ENCODE measurements at places on chromosomes 13 and 19. TPM values are rescaled to one million over a fixed set of nuclear protein-coding genes. Genes with fewer than 3 reads are reported as not detected.

DNA sequence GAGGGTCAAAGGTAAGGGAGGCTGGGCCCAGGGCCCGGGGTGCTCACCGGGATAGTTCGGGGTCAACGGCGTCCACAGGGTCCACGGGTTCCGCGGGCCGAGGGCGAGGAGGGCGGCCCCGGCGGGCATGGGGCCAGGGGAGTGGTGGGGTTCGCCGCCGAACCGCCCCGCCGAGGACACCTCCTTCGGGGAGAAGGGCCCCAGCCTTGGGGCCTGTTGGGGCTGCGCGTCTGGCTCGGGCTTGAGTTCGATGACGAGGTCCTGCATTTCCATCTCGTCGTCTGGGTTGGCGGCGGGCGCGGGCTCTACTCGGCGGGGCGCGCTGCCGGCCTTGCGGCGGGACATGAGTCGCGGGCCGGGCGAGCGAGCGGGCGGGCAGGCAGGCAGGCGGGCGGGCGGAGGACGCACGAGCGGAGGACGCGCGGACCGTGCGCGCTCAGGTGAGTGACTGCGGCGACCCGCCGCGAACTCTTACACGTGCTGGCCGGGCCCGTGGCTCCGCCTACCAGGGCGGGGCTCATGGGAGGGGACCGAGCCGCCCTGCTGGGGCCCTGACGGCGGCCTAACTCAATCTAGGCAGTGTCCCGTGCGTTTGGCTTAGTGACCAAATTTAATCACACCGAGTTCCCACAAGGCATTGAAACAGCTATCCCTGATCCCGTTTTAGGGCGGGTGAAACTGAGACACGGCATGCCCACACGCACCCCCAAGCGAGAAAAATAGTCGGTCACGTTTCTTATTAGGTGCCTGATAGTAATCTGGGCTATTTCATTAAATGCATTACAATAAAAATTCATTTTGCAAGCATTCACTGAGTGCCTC, at the start of gene ZNF296:
Gene ZNF296, minus strand, starts transcription at position 450 of the 822 bp plus-strand sequence. Its CDS starts 105 bp downstream, at position 345.
- DNase-seq: no peak

The DIAPH3 gene
- polyA plus RNA-seq: 4.0 TPM

DNA sequence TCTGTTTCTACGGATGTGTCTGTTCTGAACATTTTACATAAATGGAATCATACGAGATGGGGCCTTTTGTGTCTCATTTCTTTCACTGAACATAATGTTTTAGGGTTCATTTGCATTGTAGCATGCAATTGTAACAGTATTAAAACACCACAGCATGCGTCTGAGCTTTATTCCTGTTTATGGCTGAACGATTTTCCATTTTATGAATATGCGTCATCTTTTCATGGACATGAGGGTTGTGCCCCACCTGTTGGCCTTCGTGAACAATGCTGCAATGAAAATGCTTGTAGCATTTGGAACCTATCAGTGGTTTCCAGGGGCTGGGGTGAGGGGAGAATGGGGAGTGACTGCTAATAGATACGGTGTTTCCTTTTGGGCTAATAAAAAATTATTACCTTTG, 5.1 kb downstream of the OR10H1 start:
- DNase-seq: no peak

- no peak for DNase-seq
Measured at GRCh38 chr19:23378948-23379347, 16.3 kb downstream of the ZNF91 start.

DNA sequence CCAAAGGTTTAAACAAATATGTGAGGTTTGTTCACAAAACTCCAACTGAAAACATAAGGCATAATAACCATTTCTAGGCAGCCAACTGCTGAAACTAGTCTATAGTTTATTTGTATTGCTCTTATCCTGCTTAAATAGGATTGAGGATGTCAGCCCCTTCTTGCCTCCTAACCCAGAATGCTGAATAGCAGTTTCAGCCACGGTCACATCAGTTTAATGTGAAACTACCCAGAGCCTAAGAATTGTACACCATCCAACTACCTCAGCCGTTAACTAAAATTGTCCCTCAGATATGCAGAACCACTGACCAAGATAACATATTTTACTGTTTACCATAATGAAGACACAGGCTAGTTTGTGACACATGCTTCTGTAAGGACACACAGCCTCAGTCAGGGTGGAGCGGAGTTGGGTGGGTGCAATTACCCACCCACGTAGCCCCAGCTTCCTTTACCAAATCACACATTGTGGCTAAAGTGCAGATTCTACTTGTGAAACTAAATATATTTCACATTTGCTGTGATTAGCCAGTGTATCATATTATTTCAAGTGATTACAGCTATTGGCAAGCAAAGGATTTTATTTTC, 259.9 kb downstream of the EFNB2 start:
- DNase-seq: no peak

The ELSPBP1 gene
- polyA plus RNA-seq: 0.29 TPM

DNA sequence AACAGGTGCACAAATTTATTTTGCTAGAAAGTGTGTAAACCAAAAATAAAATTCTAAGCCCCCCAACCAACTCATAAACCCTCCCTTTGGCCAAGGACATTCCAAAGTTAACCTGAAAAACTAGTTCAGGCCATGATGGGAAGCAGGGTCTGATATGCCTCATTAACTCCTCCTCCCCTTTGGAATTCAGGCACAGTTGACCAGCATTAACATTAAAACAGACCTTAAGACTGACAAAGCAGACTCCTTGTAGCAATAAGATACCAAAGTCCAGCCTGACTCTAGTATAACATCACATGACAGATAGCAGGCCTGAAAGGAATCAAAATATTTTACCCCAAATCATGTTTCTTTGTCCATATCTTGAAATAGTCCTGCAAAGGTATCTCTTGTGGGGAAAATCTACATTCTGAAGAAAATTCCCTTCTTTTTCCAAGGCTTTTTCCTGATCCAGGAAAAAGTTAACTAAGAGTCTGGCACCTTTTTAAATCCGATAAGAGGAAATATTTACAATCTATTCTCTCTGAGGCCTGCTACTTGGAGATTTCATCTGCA, 19.7 kb downstream of the NEK5 start:
- DNase-seq: no peak

The NLRP4 gene
- polyA plus RNA-seq: not detected

The CD70 gene
- not detected for polyA plus RNA-seq

DNA sequence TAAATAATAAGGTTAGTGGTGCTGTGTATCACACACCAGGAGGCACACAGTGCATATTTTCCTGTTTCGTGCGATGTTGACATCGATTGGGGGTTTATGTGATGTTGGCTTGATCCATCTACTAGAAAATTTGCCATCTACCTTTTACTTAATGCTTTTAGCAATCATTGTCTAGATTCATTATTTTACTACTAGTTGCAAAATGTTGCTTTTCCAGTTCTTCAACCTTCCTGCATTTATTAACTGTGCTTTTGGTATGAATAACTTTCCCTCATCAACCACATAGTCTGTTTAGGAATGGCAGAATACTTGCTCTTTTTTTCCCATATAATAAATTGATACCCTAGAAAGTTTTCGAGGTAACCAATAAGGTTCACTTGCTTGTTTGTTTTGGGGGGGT, 17.5 kb downstream of the C13orf42 start:
- DNase-seq: no peak

- DNase-seq: no peak
Measured at GRCh38 chr19:33796164-33796875, at the start of gene KCTD15. TSS of gene KCTD15 (plus strand) at chr19:33796870. CDS start at chr19:33800455, 3,585 bp downstream.

Data from spinal cord (tissue), 10 donors.